ENCODE measurements at places on chromosomes 3 and 15.

DNA sequence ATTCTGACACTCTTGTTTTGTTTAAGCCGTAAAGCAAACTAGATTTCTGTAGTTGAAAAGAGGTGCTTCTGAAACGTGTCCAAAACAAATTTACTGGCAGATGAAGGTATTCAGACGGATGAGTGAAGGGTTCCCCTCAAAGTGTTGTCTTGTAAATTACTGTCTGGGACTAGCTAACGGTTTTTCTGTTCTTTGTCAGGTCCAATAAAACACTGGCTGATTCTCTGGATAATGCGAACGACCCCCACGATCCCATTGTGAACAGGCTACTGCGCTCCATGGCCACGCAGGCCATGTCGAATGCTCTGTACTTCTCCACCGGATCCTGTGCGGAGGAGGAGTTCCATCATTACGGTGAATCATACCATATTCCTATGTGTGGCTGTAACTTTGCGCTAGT lies 27.7 kb downstream of the TIPIN start:
- no peak for DNase-seq

DNA sequence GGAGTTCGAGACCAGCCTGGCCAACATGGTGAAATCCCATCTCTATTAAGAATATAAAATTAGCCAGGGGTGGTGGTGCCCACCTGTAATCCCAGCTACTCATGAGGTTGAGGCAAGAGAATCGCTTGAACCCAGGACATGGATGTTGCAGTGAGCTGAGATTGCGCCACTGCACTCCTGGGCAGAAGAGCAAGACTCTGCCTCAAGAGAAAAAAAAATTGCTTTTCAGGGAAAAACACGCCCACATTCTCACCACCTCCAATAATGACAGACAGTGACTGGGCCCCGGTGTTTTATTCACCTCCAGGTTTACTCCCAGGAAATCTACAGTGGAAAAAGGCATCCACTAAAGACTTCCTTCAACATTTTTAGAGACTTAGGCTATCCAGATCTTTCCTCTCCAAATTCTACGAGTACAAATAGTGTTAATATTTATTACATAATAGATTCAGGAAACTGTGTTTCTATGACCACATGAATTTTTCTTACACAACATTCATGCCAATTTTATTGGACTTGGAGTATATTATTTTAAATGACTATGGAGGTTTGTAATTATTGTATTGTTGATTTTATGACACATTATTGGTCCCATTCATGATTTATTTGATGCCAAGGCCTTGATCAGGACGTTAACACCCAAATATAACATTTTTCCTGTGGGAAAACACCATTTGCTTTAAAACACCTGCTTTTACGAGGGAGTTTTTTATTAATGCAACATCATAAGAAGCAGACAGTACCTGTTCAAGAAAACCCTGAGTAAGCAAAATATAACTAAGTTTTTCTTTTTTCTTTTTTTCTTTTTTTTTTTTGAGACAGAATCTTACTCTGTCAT lies 26.6 kb downstream of the IGF2BP2 start:
- no peak for DNase-seq

DNA sequence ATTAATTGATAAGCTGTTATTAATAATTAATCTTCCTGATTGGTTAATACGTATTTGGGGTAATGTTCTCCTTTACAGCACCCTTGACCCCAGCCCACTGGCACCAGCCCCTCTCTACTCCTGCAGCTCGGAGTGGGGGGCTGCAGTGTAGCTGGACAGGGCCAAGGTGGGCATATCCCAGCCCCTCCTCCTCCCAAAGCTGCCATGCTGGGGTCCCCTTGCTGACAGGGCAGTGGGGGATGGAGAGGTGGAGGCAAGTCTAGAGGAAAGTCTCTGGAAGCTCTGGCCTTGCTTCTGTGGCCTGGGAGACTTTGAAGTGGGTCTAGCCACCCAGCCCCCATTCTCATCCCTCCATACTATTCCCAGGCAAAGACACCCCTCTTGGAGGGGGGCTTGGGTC lies 35.8 kb downstream of the HCN4 start:
- DNase-seq, result no peak

GRCh38 chr3:9810433-9810770 lies 340 bp downstream of the TTLL3 start:
- no peak for DNase-seq

- no peak for DNase-seq
Observed at GRCh38 chr3:155088706-155089345, 8.7 kb downstream of the MME start.

GRCh38 chr3:142509079-142509478 lies 61.2 kb upstream of the XRN1 start:
- no peak for DNase-seq

DNA sequence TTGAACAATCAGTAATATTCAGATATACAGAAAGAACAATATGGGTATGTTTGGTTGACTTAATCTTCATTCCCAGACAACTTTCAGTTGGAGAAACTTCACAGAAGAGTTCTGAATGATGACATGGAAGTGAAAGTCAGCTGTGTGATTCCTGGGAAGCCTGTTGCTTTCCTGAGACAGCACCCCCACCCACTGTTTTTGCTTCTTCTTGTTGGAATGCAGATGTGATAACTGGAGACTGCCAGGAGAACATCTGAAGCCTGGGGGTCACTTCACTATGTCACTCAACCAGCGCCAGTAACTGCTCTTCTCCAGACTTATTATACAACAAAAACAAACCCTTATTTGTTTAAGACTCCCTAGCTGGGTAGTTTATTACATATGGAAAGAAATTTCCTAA lies 599.4 kb downstream of the ZIC1 start:
- DNase-seq, result no peak

GRCh38 chr3:9501226-9501625 lies 52.4 kb downstream of the LHFPL4 start:
- no peak for DNase-seq

DNA sequence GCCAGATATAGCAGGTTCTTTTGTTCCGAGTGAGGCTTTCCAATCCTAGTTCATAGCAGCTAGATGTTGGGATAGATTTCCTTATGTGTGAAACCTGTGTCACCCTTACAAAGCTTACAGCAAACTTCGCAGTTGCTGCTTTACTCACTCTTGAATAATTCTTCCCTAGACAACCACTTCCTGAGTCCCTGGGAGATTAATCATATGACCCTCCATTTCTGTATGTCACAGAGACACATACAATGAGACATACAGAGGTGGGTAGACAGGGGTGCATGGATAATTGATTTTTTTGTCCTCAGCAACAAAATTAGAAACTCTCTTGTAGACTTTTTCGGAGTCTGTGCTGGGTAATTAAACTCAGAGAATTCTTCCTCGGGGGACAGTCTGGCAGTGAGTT lies 163.2 kb downstream of the NSUN3 start:
- no peak for DNase-seq

DNA sequence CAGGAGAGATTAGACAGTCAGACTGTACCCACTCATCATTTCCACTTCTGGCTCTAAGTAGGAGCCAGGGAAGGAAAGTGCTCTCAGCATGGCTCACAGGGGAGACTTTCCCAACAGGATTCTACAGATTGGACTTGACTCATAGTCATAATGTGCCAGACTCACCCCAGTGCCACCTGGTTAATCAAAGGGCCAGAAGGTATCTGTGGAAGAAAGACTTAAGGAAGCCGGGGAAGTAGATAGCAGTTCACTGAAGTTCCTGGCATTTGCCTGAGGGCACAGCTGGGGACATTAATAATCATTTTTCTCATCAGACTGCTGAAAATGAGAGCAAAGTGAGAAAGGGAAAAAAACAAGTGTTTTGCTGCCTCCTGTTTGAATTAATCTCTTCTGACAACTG lies 717.5 kb downstream of the TUSC7 start:
- DNase-seq, result no peak

DNA sequence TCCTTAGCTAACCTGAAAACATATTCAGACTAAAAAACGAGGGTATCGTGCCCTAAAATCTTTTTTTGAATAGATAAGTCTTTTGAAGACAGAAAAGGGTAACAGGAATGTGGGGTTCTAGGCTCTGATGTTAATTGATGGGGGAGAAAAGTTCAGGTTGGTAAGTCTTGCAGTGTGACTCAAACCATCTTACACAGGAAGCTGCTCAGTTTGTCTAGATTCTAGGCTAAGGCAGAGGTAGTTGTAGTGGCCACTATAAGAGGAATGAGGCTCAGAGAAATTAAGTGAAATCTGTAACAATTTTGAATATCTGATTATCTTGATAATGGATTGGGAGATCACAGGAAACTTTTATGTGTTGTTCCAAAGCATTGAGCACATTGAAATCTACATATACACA lies 267.9 kb downstream of the PDCD6IP start:
- DNase-seq, result no peak

DNA sequence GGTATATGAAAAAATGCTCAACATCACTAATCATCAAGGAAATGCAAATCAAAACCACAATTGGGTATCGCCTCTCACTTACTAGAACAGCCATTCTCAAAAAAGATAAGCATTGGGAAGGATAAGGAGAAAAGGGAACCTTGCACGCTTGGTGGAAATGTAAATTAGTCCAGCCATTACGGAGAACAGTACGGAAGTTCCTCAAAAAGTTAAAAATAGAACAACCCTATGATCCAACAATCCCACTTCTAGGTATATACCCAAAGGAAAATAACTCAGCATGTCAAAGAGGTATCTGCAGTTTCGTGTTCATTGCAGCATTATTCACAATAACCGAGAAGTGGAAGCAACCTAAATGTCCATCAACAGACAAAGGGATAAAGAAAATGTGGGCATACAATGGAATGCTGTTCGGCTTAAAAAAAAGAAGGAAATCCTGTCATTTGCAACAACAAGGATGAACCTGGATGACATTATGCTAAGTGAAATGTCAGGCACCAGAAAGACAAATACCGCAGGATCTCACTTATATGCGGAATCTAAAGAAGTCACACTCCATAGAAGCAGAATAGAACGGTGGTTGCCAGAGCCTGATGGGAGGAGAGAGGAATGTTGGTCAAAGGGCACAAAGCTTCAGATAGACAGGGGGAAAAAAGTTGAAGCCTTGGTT lies 11.7 kb upstream of the CMTM7 start:
- DNase-seq, result no peak

GRCh38 chr15:41283653-41284426 lies 48.6 kb downstream of the OIP5 start:
- peak; percentile 99 for DNase-seq

DNA sequence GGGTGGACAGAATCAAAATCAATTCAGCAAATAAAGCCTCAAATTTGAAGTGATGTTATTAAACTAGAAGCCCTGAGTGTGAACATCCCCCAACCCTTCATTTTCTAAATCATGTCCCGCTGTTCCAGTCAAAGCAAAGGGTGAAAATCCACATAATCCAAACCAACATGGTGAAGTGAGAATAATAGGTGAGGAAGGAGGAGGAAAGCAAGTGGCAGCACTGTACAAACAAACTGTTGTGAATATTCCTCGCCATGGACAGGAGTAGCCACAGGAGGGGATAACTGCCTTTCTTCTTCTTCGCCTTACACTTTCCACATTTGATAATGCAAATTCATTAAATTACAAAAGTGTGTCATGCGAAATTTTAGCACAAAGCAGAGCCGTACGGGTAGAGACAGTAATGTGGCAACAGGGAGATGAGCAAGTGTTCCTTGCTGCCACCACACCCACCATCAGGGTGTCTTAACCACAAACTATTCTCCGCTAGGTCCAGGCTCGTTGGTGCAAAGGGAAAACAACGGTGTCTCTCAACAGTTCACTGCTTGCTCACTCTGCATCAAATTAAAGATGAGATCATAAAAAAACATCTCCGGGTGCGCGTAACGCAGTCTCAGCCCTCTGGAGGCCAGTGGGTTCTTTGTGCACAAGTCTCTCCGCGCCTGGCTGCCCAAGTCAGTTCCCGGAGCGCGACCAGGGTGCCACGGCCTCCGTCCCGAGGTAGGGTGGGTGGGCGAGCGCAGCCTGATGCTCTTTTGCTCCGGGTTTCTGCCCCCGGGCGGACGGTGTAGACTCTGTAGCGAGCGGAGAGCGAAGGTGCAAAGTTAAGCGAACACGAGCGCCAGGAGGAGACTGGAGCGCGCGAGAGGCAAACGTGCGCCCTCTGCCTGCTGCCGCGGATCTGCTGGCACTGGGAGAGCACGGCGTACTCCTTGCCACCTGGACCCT lies 6.7 kb downstream of the EPHA3 start:
- DNase-seq, result no peak

GRCh38 chr3:119296727-119297122 lies 2.5 kb downstream of the ARHGAP31 start:
- no peak for DNase-seq

GRCh38 chr3:128882719-128883118 lies 3.3 kb downstream of the ACAD9 start:
- no peak for DNase-seq

DNA sequence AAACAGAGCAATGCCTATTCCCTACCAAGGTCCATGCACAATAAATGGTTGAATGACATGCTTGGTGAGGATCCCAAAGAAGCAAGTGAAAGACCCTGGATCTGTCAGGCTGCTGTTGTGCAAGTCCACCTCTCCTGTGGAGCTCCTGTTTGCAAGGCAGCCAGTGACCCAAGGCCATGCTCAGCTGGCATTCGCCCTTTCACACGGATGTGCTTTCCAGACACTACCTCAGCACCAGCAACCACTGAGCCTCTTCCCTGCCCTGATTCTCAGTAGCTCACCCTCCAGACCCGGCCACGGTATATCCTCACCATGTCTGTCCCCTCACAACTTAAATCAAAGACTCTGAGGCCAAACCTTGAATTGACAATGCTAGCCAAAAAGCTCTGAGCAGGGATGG lies 23.3 kb downstream of the WWTR1 start:
- no peak for DNase-seq

DNA sequence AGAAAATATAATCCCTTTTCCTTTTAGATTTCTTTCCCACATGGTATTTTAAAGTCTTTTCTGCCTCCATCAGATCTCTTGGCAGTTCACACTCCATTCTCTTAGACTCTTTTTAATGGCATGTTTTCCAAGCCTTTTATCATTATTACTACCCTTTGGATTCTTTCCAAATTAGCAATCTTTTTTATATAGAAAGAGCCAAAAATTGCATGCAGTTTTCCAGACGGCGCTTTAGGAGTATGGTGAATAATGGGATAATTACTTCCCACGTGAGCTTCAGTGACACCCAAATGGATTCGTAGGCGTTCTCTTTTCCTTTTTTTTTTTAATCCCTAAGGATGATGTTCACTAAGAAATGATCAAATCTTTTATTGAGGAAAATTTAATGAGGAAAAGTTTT lies 354.8 kb upstream of the DNAJC19 start:
- DNase-seq, result no peak

DNA sequence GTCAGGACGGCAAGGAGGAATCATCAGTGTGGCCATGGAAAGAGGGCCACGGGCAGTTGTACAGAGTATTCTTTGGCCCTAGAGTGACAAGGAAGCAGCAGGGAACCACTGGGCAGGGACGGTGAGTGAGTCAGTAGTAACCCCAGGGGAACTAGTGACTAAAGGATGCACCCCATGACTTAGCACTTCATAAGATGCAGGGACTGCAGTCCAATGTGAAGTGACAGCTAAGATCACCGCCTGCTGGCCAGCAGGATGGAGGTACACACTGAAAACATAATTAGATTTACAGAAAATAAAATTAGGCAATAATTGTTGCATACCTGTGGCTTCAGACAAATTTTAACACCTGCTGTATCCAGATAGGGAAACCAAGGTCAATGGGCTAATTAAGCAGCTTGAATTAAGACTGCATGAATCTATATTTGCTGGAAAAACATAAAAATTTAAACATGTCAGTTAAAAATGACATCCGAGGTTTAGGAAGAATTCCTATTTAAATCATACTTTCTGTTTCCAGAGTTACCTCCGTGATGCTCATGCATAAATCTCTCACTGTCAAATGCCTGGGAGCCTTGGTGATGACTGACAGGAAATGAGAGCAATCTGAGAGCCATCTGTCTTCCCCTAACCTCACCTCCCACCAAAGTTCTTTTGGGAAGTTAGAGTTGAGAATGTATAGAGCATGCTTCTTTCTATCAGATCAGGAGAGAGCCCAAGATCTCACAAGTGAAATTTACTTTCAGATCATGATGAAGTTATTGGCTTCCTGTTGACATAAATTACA lies 56.5 kb downstream of the DCLK3 start:
- DNase-seq, result no peak

Measured in LNCaP clone FGC (cell line).